ENCODE measurements at places on chromosomes 1 and 21. TPM values are rescaled to one million over a fixed set of nuclear protein-coding genes. Genes with fewer than 3 reads are reported as not detected.
A peak's percentile ranks its signal among the peaks of the same experiment; 100 is the strongest.

GRCh38 chr1:157104598-157105293, 5.1 kb upstream of the ETV3L start:
- DNase-seq = no peak

- DNase-seq = no peak
Observed at GRCh38 chr1:234132795-234133194, 228.3 kb downstream of the SLC35F3 start.

GRCh38 chr1:173113015-173113741, 62.4 kb upstream of the TNFSF18 start:
- DNase-seq = peak; percentile 63

MYOM3 gene
- not detected for total RNA-seq

EFNA3 gene
- total RNA-seq = 2.2 TPM

CFAP107 gene
- total RNA-seq = not detected

ANGPTL7 gene
- total RNA-seq = not detected

DNA sequence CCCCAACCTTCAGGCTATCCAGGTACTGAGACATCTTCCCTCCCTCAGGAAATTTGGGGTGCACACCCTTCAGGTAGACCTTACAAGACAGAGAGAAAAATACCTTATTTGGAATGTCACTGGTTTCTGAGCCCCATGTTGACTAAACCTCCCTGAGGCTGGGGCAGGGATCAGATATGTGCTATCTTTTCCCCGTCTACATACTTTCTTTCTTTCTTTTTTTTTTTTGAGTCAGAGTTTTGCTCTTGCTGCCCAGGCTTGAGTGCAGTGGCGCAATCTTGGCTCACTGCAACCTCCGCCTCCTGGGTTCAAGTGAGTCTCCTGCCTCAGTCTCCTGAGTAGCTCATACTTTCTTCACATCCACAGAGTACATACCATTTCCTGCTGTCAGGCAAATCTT, 1.6 kb downstream of the CYB5R1 start:
- DNase-seq = no peak

- peak; percentile 59 for DNase-seq
Observed at GRCh38 chr1:97797403-97798183, 123.2 kb downstream of the DPYD start.

GRCh38 chr1:189816558-189816957, 661.1 kb downstream of the BRINP3 start:
- DNase-seq = no peak

DNA sequence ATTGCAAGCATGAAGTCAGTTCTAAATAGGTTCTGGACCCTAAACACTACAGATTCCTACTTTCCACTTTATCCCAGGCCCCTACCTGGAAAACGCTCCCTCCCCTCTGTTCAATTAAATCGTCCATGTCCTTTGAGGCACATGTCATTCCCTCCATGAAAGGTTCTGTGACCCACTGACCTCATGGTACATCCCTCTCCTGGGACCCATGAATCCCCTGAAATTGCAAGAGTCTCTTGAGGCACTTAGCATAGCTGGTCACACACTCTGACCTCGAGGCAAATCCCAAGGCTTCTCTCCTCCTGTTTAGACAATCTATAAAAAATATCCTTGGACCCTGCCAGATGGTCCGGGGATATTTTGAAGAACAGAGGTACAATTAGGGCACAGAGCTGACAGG, 34.3 kb upstream of the KRTAP19-8 start:
- DNase-seq = no peak

GRCh38 chr1:51231120-51231519, 5.0 kb upstream of the RNF11 start:
- no peak for DNase-seq

DNA sequence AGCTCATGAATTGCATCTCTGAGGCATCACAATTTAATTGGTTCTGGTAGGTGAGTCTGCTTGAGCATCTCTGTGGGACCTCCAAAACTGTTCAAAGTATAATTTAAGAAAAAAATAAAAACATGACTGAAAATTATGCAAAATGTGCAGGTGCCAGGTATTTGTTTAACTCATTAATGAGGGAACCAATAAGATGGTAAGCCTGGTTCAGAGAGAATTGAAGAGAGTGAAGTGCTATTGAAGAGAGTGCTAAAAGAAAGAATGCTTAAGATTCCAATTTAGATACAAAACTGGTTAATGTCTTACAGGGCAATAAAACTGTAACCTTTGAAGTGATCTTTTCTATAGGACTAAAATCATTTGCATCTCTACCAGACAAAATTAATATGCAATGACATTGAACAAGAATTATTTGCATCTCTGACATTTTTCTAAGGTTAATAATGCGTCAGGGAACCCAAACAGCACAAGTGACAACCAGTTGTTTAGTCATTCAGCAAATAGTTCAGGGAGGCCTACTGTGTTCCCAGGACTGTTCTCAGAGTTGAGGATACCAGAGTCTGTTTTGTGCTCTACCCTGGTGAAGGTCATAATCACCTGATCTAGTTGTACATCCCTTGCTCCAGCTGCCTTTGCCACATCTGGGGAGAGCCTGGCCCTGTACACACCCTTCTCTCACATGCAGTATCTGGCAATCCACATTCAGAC, 183.5 kb downstream of the PATJ start:
- DNase-seq = no peak

- no peak for DNase-seq
Observed at GRCh38 chr1:226736001-226736907, 2.8 kb downstream of the ITPKB start.

CD1E gene
- total RNA-seq = not detected

GRCh38 chr1:217134857-217135568, 411.8 kb upstream of the ESRRG start:
- peak; percentile 2 for DNase-seq

GRCh38 chr1:25685938-25686665, 69.5 kb downstream of the MAN1C1 start:
- no peak for DNase-seq

CAMK2N1 gene
- total RNA-seq = 7.8 TPM

DNA sequence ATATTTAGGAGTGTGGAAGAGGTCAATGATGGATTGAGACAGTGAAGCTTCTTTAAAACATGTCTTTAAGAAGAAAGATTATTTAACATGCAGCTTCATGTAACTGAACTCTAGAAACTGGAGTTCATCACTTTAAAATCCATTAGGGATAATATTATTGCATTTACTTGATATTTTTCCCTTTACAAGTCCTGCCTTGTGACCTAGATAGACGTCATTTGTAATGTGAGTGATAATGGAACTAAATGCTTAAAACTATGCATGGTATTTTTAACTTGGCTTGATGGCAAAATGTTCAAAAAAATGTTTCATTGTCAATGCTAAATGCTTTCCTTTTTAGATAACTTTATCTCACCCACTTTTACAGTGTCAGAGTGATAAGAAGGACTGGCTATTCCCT, 723.7 kb downstream of the RWDD3 start:
- DNase-seq = no peak

- no peak for DNase-seq
Observed at GRCh38 chr1:220420726-220421125, 107.2 kb upstream of the MARK1 start.
